Aortic smooth muscle cell (primary cell): ENCODE measurements at places on chromosomes 1 and 21. TPM values are rescaled to one million over a fixed set of nuclear protein-coding genes. Genes with fewer than 3 reads are reported as not detected.

Gene SNRPE
- total RNA-seq: 47.3 and 49.1 TPM in 2 replicates

Gene SPRR3
- total RNA-seq: not detected in 2 replicates

Gene AKR7A3
- total RNA-seq: 0.50 and 1.6 TPM in 2 replicates

Gene GBP7
- not detected in 2 replicates for total RNA-seq

Gene C21orf58
- total RNA-seq: 3.4 and 6.2 TPM in 2 replicates

Gene SOX13
- total RNA-seq: 8.6 and 9.0 TPM in 2 replicates

Gene CCDC185
- not detected in 2 replicates for total RNA-seq

Gene VAMP4
- total RNA-seq: 8.6 and 10.9 TPM in 2 replicates

Gene PROX1
- 0.12 and 0.13 TPM in 2 replicates for total RNA-seq

Gene PKP1
- under 0.01 and 0.06 TPM in 2 replicates for total RNA-seq

Gene CDK18
- total RNA-seq: 0.26 and 0.31 TPM in 2 replicates

Gene DIRAS3
- 0.99 and 1.3 TPM in 2 replicates for total RNA-seq

Gene MAP3K21
- not detected in 2 replicates for total RNA-seq

Gene TFF1
- not detected in 2 replicates for total RNA-seq

Gene UBE2U
- 0.06 TPM in 1 of 2 replicates, not detected in the other for total RNA-seq

Gene COPA
- total RNA-seq: 365 and 405 TPM in 2 replicates

Gene AMY1B
- total RNA-seq: not detected in 2 replicates

Gene PGLYRP3
- total RNA-seq: not detected in 2 replicates

Gene PYHIN1
- total RNA-seq: not detected in 2 replicates

Gene DCST1
- not detected in 2 replicates for total RNA-seq

Gene CD34
- 0.53 and 1.5 TPM in 2 replicates for total RNA-seq

Gene VSIG8
- total RNA-seq: under 0.01 and 0.06 TPM in 2 replicates

Gene FALEC
- 0.31 TPM in 1 of 2 replicates, not detected in the other for total RNA-seq

Gene ATP6V1G3
- 0.25 TPM in 1 of 2 replicates, not detected in the other for total RNA-seq

Gene CD1D
- total RNA-seq: under 0.01 TPM in 1 of 2 replicates, not detected in the other

Gene NBPF10
- 4.4 TPM in 2 replicates for total RNA-seq

Gene E2F2
- total RNA-seq: 0.93 and 2.1 TPM in 2 replicates

Gene PDZK1
- total RNA-seq: 0.40 and 0.75 TPM in 2 replicates

Gene CD247
- total RNA-seq: 0.26 TPM in 1 of 2 replicates, not detected in the other

Gene C1orf167
- 0.92 and 0.99 TPM in 2 replicates for total RNA-seq

Gene GLMN
- 6.5 and 7.0 TPM in 2 replicates for total RNA-seq

Gene GBP3
- 9.0 and 76.3 TPM in 2 replicates for total RNA-seq

Gene UBXN10
- total RNA-seq: not detected in 2 replicates

Gene GPR37L1
- total RNA-seq: not detected in 2 replicates

Gene SLFNL1
- total RNA-seq: 0.25 and 0.26 TPM in 2 replicates

Gene KPRP
- total RNA-seq: not detected in 2 replicates

Gene H6PD
- total RNA-seq: 26.8 and 29.1 TPM in 2 replicates

Gene LPGAT1
- 42.0 and 43.0 TPM in 2 replicates for total RNA-seq

Gene IL20
- total RNA-seq: not detected in 2 replicates

Gene SLC1A7
- total RNA-seq: 0.13 and 0.25 TPM in 2 replicates

Gene OR10Z1
- not detected in 2 replicates for total RNA-seq

Gene PADI2
- under 0.01 TPM in 1 of 2 replicates, not detected in the other for total RNA-seq

Gene CD58
- total RNA-seq: 19.0 and 23.0 TPM in 2 replicates

Gene OR2T3
- not detected in 2 replicates for total RNA-seq

Gene WNT9A
- total RNA-seq: 0.44 and 0.79 TPM in 2 replicates

Gene LHX8
- not detected in 2 replicates for total RNA-seq
